ENCODE measurements at places on chromosomes 5 and 9. TPM values are rescaled to one million over a fixed set of nuclear protein-coding genes. Genes with fewer than 3 reads are reported as not detected.

Gene IFNA2
- total RNA-seq: not detected

Gene SLF1
- 12.7 TPM for total RNA-seq

Gene CDC25C
- 9.0 TPM for total RNA-seq

GRCh38 chr5:136586196-136586595 lies 220.9 kb upstream of the TRPC7 start:
- no peaks in the 10 kb centered on the region for H3K4me1 ChIP-seq
- H3K36me3 ChIP-seq: no peaks in the 10 kb centered on the region
- H3K4me3 ChIP-seq: no peak overlapping the region
- no peak for DNase-seq
- no peaks in the 10 kb centered on the region for H3K27me3 ChIP-seq

- peaks cover 86% of the 10 kb centered on the region for H3K4me1 ChIP-seq
- peak overlapping the region; percentile 82 for H3K27ac ChIP-seq
- peaks cover 65% of the 10 kb centered on the region for H3K36me3 ChIP-seq
- peak overlapping the region; percentile 86 for H3K4me3 ChIP-seq
- peak; percentile 42 for DNase-seq
Measured at GRCh38 chr5:68287976-68288706, 72.6 kb downstream of the PIK3R1 start.

- H3K36me3 ChIP-seq: no peaks in the 10 kb centered on the region
- H3K27ac ChIP-seq: no peak overlapping the region
- no peaks in the 10 kb centered on the region for H3K4me1 ChIP-seq
- H3K27me3 ChIP-seq: peaks cover 16% of the 10 kb centered on the region
- DNase-seq: no peak
Measured at GRCh38 chr5:159508344-159508743, 178.1 kb upstream of the IL12B start.

DNA sequence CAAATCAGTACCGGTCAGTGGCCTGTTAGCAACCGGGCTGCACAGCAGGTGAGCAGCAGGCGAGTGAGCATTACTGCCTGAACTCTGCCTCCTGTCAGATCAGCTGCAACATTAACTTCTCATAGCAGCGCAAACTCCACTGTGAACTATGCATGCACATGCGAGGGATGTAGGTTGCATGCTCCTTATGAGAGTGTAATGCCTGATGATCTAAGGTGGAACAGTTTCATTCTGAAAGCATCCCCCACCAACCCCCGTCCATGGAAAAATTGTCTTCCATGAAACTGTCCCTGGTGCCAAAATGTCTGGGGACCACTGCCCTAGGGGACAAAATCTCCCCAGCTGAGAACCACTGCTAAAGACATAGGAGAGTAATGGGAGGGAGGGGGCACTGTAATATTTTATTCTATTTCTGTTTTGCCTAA lies 51.1 kb downstream of the P4HA2 start:
- peak overlapping the region; percentile 85 for H3K27ac ChIP-seq
- DNase-seq: no peak
- peaks cover 2% of the 10 kb centered on the region for H3K27me3 ChIP-seq
- peaks cover 46% of the 10 kb centered on the region for H3K4me1 ChIP-seq
- H3K4me3 ChIP-seq: no peak overlapping the region
- peaks cover 18% of the 10 kb centered on the region for H3K36me3 ChIP-seq

DNA sequence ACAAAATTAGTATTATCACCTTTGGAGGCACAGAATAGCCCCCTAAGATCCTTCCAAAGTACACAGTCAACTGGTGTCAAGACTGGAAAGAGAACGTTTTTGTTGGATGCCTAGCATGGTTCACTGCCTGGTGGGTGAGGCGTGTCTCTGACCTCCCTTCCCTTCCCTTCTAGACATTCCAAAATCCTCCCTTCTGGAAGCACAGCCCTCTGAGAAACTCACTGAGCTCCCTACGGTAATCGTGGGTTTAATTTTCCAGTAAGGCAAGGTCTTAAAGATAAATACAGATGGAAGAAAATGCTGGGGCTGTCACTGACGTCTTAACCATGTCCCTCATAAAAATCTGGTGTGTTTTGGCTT lies 138.8 kb downstream of the LIFR start:
- H3K27ac ChIP-seq: no peak overlapping the region
- no peaks in the 10 kb centered on the region for H3K4me1 ChIP-seq
- H3K27me3 ChIP-seq: peaks cover 7% of the 10 kb centered on the region
- DNase-seq: no peak
- no peak overlapping the region for H3K4me3 ChIP-seq

DNA sequence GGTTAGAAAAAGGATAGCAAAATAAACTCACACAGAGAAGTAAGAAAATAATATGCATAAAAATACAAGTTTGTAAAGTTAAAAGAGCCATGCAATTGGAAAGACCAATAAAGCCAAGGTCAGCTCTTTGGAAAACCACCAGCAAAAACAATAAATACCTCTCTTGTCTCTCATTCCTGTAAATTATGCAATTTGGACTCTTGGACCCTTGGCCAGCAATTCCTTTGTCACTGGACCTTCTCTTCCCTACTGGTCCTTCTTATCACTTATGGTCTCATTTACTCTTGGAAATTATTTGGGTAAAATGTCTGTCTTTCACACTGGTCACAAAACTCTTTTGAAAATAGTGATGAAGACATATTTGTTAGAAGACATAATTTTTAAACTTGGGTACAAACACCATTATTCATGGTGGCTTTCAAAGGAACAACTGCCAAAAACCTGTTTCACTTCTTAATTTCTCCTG lies 379.5 kb downstream of the TMEM232 start:
- no peak overlapping the region for H3K27ac ChIP-seq
- H3K4me3 ChIP-seq: no peak overlapping the region
- H3K4me1 ChIP-seq: no peaks in the 10 kb centered on the region
- no peaks in the 10 kb centered on the region for H3K27me3 ChIP-seq
- no peaks in the 10 kb centered on the region for H3K36me3 ChIP-seq

- DNase-seq: no peak
- H3K27me3 ChIP-seq: no peaks in the 10 kb centered on the region
- H3K36me3 ChIP-seq: peaks cover 12% of the 10 kb centered on the region
- H3K4me3 ChIP-seq: peak overlapping the region; percentile 89
Measured at GRCh38 chr9:137278061-137278701, 655 bp downstream of the TOR4A start.

DNA sequence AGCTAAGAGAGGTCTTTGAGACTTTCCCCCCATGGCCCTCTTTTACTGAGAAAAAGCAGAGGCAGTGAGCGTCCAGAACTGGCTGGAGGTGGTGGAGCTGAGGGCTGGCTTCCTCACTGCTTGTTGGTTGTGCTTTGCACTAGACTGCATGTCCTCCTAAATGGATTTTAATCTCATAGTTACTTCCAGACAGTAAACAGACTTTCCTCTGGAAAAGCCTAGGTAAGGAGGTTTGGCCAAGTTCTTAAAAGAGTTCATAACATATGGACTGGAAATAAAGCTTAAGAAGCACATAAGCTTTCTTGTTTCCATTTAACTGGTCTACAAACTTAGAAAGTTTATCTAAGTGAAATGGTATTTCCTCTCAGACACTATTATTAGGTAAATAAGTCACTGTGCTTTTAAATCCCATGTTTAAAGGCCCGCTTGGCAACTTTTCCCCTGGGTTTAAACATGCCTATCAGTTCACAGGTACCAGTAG lies 2.0 kb downstream of the ASPN start:
- H3K4me1 ChIP-seq: peaks cover 13% of the 10 kb centered on the region
- no peaks in the 10 kb centered on the region for H3K27me3 ChIP-seq

GRCh38 chr5:80141147-80141671 lies 106.1 kb downstream of the THBS4 start:
- H3K36me3 ChIP-seq: peaks cover 64% of the 10 kb centered on the region
- H3K27me3 ChIP-seq: no peaks in the 10 kb centered on the region
- no peak for DNase-seq
- H3K4me1 ChIP-seq: peaks cover 53% of the 10 kb centered on the region
- no peak overlapping the region for H3K4me3 ChIP-seq
- peak overlapping the region; percentile 81 for H3K27ac ChIP-seq

DNA sequence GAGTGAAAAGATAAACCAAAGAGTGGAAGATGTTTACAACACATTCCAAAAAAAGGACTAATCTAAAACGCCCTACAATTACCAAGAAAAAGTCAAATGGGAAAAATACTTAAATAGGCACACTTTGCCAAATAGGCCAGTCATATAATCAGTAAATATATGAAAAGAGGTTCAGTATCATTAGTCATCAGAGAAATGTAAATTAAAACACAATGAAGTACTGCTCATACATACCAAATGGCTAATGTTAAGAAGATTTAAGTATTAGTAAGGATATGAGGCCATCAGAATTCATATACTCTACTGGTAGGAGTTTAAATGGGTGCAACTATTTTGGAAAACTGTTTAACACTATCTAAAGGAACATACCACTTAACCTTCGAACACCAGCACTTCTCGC lies 47.6 kb downstream of the ZDHHC21 start:
- no peaks in the 10 kb centered on the region for H3K36me3 ChIP-seq
- DNase-seq: no peak
- H3K4me3 ChIP-seq: no peak overlapping the region

DNA sequence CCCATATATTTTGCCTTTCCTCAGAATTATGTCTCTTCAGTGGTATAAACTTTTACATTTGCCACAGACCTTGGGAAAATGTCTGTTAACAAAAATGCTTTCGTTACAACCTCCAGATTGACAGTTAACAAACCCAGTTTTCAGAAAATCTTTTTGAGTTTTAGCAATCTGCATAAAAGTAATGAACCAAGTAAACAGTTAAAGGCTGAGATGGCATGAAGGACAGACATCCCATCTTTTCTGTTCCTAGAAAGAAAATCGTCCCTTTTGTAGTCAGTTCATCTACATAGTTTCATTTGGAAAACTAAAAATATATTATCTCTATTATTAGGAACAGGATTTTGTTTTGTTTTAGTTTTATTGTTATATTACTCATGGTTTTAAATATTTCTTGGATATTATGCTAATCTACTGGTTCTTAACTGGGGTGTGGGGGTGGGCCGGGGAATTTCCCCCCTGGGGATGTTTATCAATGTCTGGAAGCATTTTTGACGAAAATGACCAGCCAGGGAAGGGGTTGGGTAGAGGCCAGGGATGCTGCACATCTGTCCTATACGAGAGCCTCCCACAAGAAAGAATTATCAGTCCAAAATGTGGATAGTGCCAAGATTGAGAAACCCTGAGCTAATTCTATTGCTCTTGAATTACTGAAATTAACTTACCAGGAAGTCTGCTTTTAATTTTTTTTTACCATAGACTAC lies 11.9 kb downstream of the FYB1 start:
- H3K27me3 ChIP-seq: no peaks in the 10 kb centered on the region
- H3K4me1 ChIP-seq: peaks cover 85% of the 10 kb centered on the region
- H3K4me3 ChIP-seq: peak overlapping the region; percentile 73
- no peak for DNase-seq

DNA sequence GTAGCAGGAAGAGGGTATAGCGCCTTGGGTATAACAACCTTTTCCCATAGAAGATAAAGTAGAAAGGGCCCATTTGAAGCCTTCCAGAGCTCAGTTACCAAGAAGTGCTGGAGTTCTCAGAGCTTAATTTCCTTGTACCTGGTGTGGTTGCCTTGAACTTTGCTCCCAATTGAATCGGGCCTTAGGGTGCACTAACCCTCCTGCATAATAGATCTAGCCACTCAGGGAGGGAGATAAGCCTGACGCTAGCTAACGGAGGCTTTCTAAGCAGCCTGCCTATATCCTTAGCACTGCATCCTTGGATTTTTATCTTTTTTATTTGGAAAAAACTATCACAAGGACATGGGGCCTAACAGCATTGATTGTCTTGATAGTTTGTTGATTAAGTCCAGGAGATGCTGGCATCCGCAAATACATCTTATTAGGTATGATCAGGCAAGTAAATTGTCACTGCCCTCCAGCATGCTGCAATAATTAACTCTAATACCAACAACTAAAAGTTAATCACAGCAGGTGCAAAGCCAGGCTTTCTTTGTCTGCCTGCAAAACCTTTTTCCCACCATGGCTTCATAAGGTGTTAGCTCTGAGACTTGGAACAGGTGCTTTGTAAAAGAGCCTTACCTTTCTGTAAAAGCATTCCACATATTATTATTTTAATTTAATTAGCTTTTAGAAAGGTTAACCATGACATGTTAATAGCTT lies 199.4 kb downstream of the SREK1 start:
- no peak overlapping the region for H3K4me3 ChIP-seq
- H3K27me3 ChIP-seq: peaks cover 3% of the 10 kb centered on the region
- no peaks in the 10 kb centered on the region for H3K4me1 ChIP-seq

DNA sequence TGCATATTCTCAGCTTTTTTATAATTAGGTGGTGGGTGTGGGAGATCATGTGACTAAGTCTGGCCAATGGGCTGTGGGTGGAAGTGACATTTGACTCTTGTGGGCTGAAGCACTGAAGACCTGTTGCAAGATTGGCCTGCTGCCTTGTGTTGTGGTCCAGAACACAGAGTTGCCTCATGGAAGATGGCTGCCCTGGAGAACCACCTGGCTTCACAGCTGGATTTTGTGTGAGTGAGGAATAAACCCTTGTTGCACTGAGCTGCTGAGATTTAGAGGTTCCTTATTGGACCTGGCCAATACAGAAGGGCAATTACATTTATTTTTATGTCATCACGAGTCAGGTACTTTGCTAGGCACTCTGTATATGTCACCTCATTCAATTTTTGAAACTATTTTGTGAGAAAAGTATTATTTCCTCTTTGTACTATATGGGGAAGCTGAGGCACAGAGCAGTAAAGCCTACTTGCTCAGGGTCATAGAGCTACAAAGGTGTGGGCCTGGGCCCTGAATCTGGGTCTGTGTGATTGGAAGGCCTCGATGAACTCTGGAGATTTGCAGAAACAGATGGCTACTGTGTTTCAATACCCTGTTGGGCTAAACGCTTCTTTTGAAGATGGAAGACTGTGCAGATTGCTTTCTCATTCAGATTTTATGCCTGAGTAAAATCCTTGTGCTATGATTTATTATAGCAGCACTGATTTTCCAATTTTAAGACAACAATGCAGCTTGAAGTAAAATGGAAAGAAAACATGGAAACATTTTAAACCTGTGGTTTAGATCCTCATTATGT lies 71.2 kb upstream of the TBC1D2 start:
- no peak for DNase-seq
- H3K4me3 ChIP-seq: no peak overlapping the region
- H3K4me1 ChIP-seq: no peaks in the 10 kb centered on the region
- H3K36me3 ChIP-seq: no peaks in the 10 kb centered on the region
- H3K27me3 ChIP-seq: peaks cover 7% of the 10 kb centered on the region
- H3K27ac ChIP-seq: no peak overlapping the region

DNA sequence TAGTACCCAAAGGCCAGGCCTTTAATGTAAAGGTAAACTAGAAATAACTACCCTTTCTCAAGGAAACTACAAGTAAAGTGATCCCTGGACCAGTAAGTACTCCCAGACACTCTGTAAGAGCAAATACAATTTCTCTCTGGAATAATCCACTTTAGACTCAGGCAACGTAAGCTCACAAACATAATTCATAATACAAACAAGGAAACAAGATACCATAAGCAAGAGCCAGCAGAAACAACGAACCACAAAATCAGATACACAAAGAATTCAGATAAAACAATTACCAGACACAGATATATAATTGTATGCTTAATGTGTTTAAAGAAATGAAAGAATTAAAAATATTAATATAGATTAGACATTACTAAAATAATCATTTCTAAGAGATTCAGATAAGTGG lies 12.1 kb downstream of the ERAP1 start:
- no peaks in the 10 kb centered on the region for H3K27me3 ChIP-seq
- peaks cover 87% of the 10 kb centered on the region for H3K36me3 ChIP-seq
- no peak overlapping the region for H3K27ac ChIP-seq
- H3K4me3 ChIP-seq: no peak overlapping the region
- no peak for DNase-seq

Measured in activated T-helper 2 cell treated with anti-CD3 and anti-CD28 coated beads, Interferon-gamma antibody, Interleukin-2, Interleukin-4, amounts not matched to agents 10 μg/mL and 5 μg/mL and 100 μg/mL, durations not matched to agents 14 hours and 24 hours and 36 hours (primary cell).